ENCODE measurements at places on chromosomes 1 and 21.

DNA sequence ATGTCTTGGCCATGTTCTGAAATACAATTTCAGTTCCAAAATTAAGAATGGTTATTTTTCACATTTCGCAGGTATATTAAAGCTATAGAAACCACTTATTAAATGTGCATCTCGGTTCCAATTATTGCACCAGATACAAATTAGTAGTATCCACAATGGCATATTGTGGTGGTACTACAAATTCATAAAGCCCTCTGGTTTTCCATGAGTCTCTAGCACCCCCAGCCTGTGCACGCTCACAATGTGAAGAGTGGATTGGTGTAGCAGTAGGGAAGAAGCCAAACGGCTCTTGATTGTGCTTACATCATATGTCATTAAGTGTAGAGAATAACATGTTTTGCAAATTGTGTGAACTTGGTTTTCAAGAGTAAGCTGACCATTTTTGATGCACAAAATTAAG, 1.9 kb upstream of the BRINP3 start:
- no peak for DNase-seq

DNA sequence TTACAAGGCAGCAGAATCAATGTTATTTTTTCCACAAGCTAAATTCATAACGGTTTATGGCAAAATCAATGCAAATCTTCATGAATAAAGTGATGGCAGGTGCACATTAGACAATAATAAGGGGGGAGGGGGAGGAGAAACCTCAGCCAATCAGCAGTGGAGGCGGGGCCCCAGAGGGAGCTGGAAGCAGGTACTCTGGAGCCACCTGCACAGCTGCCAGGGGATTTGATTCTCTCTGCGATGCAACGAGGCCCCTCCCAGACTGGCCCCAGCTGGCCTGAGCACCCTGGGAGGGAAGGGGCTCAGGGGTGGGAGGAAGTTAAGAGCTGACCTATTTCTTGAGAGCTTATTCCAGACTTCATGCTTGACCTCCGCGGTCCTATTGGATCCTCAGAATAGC, 127.8 kb upstream of the IGSF21 start:
- no peak for DNase-seq

GRCh38 chr1:152107984-152108881, 7.0 kb downstream of the TCHH start:
- peak; percentile 65 for DNase-seq

- DNase-seq = no peak
Observed at GRCh38 chr21:34567604-34568155, 47.2 kb downstream of the RCAN1 start.

DNA sequence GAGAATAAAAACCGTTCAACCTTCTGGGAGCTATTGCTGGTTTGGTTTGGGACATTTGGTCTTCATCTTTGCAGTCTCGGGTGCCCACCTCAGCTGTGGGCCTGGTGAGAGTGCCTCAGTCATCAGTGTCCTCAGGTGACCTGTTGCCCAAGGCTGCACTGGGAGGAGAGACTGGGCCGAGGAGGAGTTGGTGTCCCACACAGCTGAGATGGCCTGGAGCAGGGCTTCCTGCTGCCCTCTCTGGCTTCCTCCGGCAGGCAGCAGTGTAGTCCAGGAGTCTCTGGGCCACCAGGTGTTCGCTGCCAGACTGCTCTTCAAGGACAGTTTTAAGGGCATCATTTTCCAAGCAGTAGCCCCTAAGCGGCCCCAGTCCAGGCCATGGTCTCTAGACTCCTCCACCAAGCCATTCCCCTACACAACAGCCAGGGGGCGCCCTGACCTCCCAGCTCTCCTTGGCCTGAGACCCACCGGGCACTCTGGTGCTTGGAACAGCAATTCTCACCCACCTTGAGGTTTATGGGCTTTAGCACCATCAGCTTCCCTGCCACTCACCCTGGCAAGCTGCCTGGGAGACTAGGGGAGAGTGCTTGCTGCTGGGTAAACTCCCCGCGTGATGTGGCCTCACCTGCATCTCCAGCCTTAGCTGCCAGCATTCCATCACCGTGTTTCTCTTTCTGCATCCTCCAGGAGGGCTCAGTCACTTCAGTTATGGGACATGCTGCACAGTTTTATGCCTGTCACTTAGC, 9.1 kb upstream of the SYTL1 start:
- DNase-seq = peak; percentile 54

GRCh38 chr1:155646307-155646706, 36.3 kb downstream of the MSTO1 start:
- peak; percentile 64 for DNase-seq

DNA sequence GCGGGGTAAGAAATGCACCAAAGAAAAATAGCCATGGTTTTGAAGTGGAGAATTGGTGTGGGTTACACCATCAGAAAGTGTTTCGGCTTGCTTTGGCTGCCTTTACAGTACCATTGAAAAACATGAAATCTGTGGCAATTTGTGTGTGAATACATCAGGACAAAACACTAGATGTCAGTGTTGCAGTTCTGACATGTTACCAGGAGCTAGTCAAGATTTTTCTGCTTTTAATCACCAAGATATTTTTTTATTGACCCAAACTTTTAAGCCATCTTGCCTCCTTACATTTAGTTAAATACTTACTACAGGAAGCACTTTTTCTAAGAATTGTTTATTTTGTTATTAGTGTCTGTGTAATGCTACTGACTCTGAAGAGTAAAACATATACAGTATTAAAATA, 14.3 kb downstream of the RRP15 start:
- no peak for DNase-seq

DNA sequence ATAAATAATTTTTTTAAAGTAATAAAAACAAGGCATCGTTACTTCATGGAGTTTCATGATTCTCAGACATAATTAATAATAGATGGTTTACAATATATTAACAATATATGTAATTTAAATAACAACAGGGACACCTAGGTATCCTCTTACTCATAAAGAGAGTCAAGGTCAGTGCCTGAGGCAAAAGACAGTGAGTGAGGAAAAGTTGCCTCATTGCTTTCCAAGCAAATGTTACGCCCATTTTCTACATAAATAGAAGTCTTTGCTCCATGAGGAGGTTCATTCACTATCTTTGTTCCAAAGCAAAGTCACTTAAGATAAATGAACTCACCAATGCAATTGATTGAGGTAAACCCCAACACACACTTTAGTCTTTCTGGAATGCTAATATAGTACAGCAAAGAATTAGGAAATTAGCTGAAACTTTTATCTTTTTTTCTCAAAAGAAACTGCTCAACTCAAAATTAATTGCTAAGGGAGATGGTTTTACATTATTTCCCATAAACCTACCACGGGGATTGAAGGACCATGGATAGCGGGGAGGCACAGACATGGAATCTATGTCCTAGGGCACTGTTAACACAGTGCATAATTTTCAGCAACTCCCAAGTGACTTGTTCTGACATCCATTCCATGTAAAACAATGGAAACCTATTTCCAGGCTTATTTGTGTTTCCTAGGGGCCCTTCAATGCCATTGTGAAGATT, 19.6 kb downstream of the BCL9 start:
- DNase-seq = no peak

DNA sequence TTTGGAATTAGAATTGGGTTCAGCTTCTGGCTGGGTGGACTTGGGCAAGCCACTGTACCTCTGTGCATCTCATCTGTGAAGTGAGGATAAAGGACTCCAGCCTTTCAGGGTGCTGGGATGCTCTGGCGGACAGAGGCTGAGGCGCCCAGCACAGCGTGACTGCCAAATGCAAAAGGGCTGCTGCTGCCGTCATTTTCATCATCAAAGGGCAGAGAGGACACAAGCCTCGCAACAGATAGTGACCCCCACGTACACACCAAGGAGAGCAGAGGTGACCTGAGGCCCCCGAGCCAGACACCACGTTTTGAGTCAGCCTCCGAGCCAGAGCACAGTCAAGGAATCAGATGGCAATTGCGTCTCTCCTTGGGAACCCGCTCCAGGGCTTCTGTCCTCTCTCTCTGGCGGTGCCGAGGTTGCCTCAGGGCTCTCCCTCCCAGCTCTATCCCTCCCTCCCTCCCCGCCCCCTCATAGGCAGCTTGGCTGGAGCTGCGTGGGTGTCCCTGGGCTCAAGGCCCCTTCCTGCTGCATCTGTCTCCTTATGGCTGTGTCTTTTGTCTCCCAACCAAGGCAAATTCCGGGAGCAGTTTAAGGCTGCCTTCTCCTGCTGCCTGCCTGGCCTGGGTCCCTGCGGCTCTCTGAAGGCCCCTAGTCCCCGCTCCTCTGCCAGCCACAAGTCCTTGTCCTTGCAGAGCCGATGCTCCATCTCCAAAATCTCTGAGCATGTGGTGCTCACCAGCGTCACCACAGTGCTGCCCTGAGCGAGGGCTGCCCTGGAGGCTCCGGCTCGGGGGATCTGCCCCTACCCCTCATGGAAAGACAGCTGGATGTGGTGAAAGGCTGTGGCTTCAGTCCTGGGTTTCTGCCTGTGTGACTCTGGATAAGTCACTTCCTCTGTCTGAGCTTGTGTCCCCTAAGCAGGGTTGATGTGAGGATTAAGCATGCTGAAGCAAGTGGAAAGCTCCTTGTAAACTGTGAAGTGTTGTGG, 9.0 kb downstream of the HCRTR1 start:
- peak; percentile 33 for DNase-seq

GRCh38 chr1:230293390-230293700, 132.8 kb downstream of the PGBD5 start:
- DNase-seq = no peak

DNA sequence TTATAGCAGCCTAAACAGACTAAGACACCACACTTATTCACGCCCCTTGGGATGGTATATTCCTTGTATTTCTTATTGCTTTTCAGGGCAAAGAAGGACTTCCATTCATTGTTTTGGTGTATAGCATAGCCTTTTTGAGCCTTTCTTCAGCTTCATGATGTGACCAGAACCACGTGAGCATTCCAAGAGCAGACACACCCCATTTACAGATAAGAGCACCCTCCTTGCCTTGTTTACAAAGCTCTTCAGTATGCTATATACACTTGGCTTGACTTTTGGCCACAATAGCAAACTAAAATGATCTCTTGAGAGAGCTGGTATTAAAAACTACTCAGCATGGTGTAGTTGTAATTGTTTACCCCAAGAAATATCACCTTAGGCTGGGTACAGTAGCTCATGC, 78.7 kb downstream of the PIK3R3 start:
- no peak for DNase-seq

- no peak for DNase-seq
Observed at GRCh38 chr1:2944705-2945104, 76.6 kb upstream of the ACTRT2 start.

DNA sequence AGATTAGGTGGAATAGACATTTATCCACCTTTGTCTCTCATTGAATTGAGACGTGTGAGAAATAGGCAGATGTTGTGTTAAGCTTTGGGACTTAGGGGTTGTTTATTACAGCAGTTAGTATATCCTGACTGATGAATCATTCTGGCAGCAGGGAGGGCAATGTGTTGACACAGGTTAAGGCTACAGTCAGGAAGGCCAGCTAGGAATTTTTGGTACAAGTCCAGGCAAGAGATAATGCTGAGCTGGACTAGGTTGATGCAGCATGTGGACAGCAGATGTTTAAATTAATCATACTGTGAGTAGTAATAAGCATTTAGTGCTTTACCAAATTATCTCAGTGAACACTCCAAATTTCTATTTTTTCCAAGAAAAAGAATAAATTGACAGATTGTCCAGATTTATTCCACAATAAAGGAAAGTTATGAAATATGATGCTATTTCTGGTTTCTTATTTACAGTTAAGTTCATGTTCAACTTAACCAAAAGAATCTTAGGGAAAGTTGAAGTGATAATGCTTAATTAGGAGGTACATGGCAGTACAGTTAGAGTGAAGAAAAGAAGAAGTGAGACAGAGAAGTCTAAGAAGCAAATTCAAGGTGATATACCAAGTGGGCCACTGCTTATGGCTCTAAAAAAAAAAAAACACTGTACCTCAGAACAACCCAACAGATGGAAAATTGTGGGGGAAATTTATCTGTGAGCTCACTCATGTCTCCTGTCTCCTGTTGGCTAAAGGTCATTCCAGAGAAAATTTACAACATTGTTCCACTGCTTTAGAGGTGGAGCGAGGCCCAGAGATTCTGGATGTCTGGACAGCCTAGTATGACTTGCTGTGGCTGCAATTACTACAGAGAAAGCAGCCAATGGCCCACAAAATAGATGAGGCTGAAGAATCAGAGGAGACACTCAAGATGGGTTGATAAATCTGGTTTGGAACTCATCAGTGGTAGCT, 102.7 kb upstream of the C21orf91 start:
- no peak for DNase-seq

DNA sequence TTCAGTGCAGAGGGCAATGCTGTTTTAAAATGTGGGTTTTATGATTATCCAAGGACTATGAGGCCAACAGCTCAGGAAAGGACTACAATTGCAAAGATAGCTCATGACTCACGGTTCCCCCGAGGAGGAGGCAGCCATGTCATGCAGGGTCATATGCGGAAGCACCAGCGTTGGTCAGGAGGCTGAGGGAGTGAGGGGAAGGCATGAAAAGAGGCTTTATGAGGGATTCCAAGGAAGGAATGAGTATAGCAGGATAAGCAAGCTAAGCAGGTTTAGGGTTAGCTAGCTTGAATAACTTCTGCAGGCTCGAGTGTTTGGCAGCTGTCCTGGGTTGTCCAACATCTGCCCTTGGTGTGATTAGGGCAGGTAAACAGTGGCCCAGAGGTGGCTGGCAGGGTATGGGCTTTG, 495.1 kb downstream of the SETD4 start:
- DNase-seq = peak; percentile 90

- DNase-seq = no peak
Observed at GRCh38 chr1:109447524-109447923, 18.8 kb upstream of the SYPL2 start.

- peak; percentile 36 for DNase-seq
Observed at GRCh38 chr1:1777583-1777899, 729 bp downstream of the NADK start.

GRCh38 chr1:162629077-162629627, 3.1 kb upstream of the DDR2 start:
- DNase-seq = no peak

- no peak for DNase-seq
Observed at GRCh38 chr1:78237364-78237916, 191.7 kb downstream of the GIPC2 start.

DNA sequence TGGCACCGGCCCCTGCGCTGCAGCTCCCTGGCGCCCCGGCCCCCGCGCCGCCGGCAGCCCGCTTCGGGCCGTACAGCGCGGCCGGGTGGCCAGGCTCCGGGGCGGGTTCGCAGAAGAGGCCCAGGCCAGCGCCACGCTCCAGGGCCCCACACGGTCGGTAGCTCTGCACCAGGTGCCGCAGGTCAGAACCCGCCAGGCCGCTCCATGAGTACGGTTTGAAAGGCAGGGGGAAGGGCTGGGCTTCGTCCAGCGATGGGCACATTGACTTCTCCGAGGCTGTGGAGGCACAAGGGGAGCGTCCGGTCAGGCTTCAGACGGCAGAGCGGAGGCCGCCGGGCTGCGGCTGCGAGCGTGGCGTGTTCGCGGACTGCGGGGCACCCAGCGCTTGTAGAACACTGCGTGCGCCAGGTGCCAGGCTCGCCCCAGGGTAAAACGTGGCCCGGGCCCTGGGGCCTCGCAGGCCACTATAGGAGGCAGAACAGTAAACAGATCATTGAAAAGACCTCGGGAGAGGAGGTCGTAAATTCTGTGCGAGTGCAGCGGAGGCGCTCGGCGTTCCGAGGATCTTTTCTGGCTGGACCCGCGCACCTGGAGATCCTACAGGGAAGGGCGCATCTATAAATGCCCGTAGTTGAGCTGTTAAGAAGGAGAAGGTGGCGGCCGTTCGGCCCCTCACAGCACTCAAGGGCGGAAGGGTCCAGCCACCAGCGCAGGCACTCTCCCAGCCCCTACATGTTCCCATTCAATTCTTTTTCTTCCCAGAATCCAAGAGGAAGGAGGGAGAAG, 5.7 kb downstream of the GFI1 start:
- no peak for DNase-seq

- peak; percentile 29 for DNase-seq
Observed at GRCh38 chr1:215568299-215568692, 1.2 kb downstream of the KCTD3 start.

Measured in suppressor macrophage treated with lipopolysaccharide for 4 hours (primary cell).